ENCODE measurements at places on chromosomes 13 and 19.

DNA sequence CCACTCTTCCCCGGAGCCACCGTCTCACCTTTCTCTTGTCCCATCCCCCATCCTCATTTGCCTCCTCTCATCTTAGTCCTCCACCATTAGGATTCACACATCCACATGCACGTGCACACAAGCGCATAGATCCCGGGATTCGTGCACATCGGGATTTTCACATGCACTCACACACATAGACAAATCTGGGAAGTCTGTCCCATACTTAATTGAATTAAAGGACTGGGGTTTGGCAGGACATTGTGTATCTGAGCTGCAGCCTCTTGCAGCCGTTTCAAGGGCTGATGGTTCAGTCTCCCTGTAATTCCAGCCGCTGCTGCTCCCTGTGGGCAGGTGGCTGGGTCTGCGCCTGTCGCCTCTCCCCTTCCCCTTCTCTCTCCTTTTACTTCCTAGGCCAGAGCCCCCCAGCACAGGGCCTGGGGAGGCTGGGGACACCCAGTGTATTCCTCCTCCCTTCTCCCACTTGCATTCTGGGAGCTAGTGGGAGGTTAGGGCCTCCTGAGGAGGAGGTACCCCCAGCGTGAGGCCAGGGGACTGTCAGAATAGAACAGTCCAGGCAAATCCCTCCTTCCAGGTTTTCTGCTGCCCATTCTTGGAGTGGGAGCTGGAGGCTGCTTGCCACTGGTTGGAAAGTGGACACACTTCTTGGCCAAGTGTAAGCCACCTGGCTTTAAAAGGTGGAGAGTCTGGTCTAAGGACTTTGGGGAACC is 43.6 kb downstream of the LYL1 start:
- no peak for DNase-seq

GRCh38 chr19:6457958-6458694 is 1.5 kb downstream of the SLC25A23 start:
- no peak for DNase-seq

- peak; percentile 54 for DNase-seq
Observed at GRCh38 chr19:18292462-18292809, 11.0 kb upstream of the JUND start.

DNA sequence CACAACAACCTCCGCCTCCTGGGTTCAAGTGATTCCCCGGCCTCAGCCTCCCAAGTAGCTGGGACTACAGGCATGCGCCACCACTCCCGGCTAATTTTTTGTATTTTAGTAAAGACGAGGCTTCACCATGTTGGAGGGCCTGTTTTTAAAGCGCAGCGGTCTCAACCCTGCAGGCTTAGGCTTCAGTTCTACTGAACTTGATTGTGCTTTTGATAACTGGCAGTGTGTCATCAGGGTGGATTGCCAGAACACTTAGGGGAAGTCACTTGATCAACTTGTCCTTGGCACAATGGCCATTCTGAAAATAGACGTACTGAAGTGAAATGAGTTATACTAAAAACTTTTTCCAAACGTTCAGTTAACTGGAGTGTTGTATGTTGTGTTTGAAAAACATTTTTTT is 472.2 kb downstream of the KLF5 start:
- no peak for DNase-seq

DNA sequence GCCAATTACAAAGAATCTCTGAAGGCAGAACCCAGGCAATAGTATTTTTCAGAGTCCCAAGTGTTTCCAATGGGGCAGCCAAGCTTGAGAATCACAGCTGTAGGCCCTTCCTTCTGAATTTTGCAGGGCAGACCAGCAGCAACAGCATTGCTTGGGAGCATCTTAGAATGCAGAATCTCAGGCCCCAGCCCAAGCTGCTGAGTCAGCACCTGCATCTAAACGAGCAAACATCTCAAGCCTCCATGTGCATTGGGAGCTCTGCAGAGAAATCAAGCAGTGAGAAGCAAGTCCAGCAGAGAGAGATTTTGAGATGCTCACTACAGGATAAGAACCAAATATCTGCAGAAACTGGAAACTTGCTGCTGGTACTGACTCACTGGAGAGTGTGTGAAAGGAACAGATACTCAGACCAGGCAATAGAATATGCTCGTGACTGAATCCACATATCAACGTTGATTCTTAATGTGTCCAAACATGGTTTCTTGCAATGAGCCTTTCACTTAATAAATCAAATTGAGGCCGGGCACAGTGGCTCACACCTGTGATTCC is 81.5 kb upstream of the TNFSF11 start:
- no peak for DNase-seq

DNA sequence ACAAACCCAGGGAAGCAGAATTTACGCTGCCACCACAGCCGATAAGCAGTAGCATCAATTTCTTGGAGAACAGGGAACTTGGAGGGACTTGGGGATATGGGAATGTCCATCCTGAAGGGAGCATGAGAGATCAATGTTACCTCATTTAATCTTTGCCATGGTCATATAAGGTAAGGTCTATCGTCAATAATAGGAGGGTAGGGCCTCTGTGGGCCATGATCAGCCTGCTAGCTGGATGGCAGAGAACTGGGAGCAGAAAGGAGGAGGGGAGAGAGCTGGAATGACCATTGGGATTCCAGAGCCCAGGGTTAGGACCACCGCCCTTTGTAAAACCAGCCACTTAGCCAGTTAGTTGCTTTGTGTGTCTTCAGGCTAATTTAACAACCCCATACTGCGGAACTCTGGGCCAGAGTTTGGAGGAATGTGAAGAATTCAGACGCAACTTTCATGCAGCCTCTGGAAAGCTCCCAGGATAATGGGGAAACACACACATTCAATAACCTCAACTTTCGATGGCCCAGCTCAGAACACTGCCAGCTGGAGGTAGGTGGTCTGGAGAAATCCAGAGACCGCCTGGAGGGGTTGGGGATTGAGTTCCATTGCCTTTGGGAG is 40.3 kb downstream of the ZNF557 start:
- no peak for DNase-seq

GRCh38 chr19:18477974-18478373 is 40.0 kb upstream of the ISYNA1 start:
- DNase-seq = no peak

GRCh38 chr19:54416695-54417491 is 1.6 kb downstream of the TTYH1 start:
- no peak for DNase-seq

DNA sequence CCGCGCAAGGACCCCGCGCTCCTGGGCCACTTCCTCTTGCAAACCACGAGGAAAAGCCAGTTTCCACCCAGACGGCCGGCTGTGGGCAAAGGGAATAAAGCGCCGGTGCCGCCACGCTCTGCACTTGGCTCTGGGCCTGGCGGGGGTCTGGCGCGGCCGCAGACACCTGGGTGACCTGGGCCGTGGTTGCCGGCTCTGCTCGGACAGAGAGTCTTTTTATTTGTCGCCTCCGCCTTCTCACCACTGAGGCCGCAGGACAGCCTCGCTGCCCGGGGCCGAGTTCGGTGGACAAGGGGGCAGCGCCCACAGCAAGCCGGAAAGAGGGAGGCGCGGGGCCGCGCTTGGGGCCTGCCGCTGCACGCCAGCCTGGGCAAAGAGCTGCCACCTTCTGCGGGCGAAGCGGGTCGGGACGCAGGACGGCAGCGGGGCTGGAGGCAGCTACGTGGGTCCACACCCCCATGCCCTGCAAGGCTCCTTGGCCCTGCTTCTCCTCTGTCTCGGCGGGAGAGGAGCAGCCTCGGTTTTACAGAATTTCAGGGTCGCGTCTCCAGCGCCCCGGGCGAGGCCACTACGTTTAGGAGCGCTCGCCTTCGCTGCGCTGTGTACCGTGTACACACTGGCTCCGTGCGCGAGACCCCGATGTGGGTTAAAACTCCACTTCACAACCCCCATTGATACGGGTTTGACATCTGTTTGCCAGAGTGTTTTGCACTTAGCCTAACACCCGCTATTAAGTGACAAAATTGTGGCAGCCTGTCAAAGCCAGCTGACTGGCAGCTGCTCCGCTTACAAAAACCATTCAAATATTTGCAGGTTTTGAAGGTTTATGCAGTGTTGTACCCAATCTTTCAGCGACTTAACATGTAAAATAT is 13.0 kb upstream of the SOX1 start:
- DNase-seq = no peak

GRCh38 chr19:13215572-13216380 is 65.6 kb downstream of the IER2 start:
- peak; percentile 23 for DNase-seq

DNA sequence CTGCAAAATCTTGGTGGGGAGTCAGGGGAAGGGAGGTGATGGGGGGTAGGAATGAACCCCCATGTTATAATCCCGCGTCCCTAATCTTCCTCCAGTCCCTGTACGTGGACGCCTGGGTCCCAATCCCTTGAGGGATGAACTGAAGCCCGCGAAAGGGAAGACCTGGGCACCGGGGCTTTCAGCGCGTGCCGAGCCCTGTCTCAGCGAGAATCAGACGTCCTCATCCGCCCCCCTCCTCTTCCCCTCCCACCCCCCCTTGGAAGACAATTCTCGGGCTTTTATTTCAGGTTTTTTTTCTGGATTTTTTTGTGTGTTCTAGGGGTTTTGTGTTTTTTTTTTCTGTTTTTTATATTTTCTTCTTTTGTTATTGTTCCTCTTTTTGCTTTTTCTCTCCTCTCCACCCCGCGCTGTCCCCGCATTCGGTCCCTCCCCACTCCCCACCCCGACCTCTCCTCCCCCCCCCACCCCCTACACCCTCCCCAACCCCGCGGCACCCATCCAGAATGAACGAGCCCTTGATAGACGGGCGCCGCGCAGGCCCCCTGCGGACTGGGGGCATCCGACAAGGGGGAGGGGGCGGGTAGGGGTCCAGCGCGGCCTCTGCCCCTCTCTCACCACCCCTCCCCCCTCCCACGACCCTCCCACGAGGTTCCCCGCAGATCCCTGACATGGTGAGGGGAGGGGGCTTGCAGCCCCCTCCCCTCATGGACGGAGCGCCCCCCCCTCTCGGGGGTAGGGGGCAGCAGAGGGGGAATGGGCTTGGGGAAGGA is 10.3 kb downstream of the C19orf81 start:
- no peak for DNase-seq

- no peak for DNase-seq
Observed at GRCh38 chr13:43397111-43397510, 373.7 kb downstream of the DNAJC15 start.

GRCh38 chr19:39819786-39820185 is 14.2 kb downstream of the DYRK1B start:
- DNase-seq = no peak

GRCh38 chr13:111302045-111302726 is 18.3 kb upstream of the TEX29 start:
- no peak for DNase-seq

DNA sequence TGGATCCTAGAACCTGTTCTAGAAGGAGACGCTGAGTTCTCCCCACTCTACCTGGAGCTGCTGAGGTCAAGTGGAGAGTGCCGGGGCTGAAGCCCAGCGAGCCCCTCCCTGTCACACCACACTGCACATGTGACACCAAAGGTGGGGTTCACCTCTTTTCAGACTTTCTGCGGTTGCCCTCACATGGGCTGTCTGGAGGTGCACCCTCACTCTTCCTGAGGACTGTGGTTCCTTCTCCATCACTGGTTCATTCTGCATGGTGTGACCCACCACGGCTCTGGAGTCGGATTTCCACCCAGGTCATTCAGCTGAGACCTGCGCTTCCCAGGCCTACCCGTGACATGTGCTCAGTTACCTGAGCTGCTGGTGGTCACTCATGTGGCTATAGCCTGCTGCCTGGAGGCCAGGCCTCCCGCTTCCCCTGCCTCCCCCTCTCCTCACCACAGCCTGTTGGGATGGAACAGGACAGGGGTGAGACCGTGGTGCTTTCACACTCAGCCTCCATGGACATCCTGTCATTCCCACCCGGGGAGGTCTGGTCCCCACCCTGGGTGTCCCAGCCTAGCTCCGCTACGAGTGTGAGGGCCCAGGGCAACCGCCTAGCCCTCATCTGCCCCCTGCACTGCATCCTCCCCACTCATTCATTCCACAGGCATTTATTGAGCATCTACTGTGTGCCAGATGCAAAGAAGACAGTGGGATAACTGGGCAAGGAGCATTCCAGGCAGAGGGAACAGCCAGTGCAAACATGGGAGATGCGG is 605 bp upstream of the A1BG start:
- DNase-seq = no peak

DNA sequence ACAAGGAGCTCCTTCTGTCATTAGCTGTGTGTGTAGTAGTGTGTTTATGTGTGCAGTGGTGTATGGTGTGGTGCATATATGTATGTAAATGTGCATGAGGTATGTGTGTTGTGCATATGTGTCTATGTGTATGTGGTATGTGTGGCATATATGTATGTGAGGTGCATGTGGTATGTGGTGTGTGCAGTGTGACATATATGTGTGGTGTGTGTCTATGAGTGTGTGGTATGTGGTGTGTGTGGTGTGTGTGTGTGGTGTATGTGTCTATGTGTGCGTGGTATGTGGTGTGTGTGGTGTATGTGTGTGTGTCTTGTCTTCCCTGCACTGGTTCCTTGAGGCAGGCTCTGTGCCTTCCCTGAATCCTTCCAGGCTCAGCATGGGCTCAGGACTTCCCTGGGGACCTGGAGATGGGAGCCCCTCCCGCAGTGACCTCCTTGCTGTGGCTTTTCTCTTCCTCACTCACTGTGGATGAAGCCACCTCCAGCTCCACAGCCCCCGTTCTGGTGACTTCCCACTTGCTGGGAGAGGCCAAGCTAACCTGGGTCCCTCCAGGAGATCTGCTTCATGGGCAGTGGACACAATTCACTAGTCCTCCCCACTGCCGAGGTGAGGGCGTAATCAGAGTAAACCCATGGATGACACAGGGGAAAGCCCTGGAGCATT is 64.2 kb downstream of the CCDC70 start:
- no peak for DNase-seq

GRCh38 chr13:109647053-109647452 is 139.3 kb downstream of the IRS2 start:
- DNase-seq = no peak

GRCh38 chr13:28464861-28465460 is 30.0 kb downstream of the FLT1 start:
- DNase-seq = no peak

GRCh38 chr13:94093652-94094315 is 385.7 kb downstream of the DCT start:
- DNase-seq = no peak

All from activated CD4-positive, alpha-beta T cell treated with anti-CD3 and anti-CD28 coated beads, Interleukin-2, amount 50 U/mL, for 16 hours (primary cell).